ENCODE measurements at places on chromosomes 3 and 15.
A peak's percentile ranks its signal among the peaks of the same experiment; 100 is the strongest.

DNA sequence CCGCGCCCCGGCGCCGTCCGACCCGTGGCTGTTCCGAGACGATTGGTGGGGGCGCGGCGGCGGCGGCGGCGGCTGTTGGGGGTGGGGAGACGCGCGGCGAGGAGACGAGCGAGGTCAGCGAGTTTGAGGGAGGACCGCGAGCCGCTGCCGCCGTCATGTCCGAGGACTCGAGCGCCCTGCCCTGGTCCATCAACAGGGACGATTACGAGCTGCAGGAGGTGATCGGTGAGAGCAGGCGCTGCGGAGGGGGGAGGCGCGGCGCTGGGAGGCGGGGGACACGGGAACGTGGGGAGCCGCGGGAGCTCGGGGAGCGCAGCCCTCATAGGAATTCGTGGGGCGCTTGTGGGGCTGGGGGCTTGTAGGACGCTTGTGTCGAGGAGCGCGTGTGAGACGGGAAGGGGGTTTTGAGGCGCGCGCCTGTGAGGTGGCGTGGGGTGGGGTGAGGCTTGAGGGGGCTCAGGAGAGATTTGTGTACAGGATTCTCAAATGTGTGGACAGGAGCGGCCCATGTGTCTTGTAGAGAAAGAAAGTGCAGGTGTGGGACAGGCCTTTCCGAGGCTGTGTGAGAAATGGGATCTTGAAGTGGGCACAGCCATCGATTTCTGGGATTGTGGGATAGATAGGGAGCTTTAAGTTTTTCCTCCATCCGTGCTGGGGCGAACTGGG lies 518 bp downstream of the OXSR1 start:
- no peak for DNase-seq

DNA sequence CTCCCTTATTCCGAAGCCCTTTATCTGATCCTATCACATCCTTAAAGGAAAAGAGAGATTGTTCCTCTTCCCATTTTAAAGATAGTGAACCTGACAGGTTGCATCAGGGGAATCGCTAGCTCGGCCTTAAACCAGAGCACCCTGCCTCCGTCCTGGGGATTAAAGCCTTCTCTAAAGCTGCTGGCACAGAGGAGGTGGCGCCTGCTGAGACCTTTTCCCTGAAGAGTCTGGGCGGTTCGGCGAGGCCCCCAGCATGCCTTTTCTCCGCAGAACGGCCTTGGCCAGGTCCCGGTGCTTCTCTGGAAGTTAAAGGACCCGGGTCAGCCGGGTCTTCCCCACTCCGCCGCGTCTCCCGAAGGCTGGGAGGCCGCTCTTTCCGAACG lies 593 bp downstream of the FAM219B start:
- DNase-seq, result peak; percentile 18

DNA sequence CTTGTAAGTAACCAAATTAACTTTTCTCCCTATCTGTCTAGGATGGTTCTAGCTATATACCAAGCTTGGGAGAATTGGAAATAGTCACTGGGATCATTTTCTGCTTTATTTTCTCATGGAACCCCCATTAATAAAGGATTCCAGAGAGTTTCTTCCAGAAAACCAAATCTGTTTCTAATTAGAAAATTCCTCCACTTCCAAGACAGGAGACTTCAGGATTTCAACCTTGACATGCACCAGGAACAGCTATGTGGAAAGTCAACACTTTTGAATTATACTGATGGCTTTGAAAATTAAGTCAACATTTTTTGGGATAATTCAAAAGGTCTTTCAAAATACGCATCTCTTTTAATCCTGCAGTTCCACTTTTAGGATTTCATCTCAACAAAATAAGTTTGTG lies 138.3 kb downstream of the MEX3B start:
- DNase-seq, result no peak

GRCh38 chr15:39735120-39735717 lies 47.4 kb downstream of the FSIP1 start:
- no peak for DNase-seq

DNA sequence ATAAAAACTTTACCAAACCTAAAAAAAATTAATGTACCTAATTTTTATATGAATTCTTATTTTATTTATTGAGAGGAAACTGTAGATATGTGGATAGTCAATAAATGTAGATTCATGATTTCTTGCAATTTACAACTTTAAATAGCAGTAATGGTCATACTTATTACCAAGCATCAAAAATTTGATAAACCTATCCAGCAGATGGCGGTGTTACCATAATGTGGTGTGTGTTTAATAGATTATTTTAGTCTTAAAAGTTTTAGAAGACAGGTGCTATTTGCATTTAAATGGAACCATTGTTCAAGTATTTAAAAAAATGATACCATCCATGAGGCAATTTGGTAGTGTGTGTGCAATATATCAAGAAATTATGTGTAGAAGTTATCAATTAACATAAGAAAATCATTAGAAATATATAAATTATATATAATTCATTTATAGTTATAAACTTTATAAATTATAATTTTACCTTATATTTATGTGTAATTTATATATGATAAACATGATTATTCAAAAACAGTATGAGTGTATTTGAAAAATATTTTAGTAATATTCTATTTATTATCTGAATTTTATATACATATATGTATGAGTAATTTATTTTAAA lies 176.0 kb upstream of the BCHE start:
- DNase-seq, result no peak

- DNase-seq, result no peak
Measured at GRCh38 chr15:82103468-82103867, 57.6 kb upstream of the MEX3B start.

GRCh38 chr15:49438962-49439631 lies 16.1 kb downstream of the FGF7 start:
- DNase-seq, result no peak

GRCh38 chr3:177610686-177611633 lies 413.7 kb upstream of the TBL1XR1 start:
- peak; percentile 16 for DNase-seq

DNA sequence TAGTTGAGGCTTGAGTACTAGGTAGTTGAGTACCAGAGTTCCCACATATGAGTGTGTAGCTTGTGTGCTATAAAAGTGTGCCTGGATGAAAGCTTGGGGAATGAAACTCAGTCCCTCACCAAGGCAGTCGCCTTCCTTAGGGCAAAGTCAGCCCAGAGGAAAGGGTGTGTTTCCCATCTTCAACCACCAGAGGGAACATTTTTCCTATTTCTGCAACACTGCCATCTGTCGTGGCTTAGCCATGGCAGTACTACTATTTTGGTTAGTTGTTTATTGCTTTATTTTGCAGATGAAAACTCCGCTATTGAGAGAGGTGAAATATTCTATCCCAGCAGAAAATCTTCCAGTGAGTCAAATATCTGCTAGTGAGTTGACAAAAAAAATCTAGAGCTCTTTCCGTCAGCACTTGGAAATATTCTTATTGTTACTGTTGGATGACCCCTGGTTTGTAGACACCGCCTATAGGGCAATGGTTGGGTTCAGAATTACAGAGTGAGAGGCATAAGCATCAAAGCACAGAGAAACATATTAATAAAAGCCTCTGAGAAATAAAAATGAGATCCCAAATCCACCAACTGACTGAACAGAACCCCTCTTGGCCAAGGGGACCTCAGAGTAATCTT lies 239.9 kb downstream of the CPNE4 start:
- no peak for DNase-seq

DNA sequence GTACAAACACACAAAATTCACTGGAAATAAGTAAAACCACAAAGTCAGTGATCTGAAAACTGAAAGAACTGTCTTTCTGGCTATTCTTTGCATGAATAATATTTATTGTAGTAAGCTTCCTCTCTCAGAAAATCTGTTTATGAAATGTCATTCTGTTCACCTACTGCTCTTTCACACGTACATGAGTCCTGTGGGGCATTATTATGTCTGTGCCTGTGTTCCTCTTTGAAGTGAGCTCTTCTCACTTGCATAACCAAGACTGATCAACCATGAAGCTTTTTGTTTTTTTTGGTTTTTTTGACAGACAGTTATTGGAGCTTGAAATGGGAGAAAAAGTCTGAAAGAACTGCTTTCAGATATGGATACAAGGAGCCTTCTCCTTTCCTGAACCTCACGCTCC lies 195.8 kb downstream of the PLCH1 start:
- DNase-seq, result no peak

- DNase-seq, result no peak
Measured at GRCh38 chr3:140941090-140941433, 574 bp upstream of the SLC25A36 start.
